ENCODE measurements at places on chromosomes 1 and 21.
A peak's percentile ranks its signal among the peaks of the same experiment; 100 is the strongest.

DNA sequence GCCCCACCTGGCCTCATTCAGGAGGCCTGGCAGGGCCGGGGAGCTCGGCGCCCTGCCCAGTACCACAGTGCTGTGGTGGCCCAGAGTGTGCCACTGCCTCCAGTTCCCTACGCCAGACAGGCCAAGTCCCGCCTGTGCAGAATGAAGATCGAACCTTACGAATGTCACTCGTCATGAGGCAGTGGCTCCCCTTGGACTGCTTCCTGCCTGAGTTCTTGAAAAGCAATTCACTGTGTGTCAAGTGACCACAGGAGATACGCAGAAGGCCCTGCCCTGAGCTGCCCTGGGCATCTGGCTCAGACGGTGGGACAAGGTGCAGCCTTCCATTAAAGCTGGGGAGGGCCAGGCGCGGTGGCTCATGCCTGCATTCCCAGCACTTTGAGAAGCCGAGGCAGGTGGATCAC is 49.6 kb upstream of the LRP8 start:
- peak; percentile 37 for DNase-seq

DNA sequence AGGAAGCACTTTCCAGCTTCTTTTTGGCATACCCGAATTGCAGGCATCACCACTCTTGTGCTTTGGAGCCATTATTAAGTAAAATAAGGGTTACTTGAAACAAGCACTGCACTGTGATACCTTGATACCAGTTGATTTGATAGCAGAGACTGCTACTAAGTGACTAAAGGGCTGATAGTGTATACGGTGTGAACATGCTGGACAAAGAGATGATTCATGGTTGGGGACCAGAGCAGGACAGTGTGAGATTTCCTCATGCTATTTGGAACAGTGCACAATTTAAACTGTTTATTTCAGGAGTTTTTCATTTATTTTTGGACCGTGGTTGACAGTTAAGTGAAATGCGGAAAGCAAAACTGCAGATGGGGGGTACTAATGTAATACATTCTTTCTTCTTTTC is 9.9 kb downstream of the RPS27 start:
- DNase-seq, result no peak

DNA sequence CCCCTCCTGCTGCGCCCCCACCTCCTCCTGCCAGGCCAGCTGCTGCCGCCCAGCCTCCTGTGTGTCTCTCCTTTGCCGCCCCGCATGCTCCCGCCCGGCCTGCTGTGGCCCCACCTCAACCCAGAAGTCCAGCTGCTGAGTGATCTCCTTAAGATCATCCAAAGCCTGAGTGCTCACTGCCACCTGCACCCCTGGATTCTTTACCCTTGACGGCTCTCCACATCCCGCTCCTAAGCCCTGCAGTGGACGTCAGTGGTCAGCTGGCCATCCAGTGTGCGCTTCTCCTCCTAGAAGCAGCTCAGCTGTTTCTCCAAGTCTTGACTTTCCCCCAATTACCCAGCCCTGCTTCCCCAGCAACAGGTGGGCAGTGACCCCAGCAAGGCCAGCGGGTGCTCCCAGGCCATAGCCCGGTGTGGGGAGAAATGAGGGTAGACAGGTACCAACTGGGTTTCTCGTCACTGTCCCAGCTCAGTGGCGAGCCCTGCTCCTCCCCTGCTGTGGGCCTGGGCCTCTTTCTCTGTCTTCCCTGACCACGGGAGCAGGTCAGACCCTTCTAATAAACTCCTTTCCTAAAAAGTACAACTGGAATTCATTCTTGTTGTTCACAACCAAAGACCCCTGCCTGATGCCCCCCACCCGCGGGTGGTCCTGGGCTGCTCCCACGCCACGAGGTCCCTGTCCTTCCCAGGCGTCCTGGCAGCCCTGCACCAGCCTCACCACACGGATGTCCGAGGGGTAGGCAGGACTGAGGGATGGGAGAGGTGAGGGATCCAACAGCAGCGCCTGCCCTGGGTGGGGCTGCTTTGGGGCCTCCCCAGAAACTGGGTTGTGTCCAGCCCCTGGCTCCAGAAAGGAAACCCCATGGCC is 1.4 kb downstream of the KRTAP10-7 start:
- DNase-seq, result no peak

DNA sequence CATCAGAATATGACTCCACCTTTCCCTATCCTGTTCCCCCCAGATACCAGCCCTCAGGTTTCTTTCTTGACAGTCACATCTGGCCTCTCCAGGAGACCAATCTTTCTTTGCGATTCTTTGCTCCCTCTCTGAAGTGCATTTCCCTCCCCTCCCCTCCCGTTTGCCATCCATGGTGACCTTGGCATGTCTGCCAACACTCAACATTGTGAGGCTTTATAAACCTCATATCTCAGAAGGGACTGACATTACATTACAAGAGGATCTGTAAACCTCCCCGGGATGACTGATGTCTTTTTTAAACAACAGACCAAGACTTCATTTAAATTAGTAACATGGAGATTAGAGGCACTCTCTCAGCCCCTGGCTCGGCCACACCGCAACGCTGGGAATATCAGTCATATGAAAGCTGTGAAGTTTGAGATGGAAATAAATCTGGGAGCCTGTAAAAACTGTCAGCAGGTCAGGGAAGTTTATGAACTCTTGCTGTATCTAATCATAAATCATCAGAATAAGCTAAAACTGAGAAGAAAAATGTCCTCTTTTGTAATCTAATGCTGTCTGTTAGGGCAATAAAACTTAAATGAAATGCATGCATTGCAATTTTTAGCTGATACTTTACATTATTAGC is 401.7 kb upstream of the PROX1 start:
- no peak for DNase-seq

GRCh38 chr1:39829791-39830533 is 41.3 kb upstream of the BMP8B start:
- no peak for DNase-seq

GRCh38 chr1:245475961-245476516 is 321.3 kb downstream of the KIF26B start:
- no peak for DNase-seq

- no peak for DNase-seq
These were observed 831 bp upstream of the FOXD2 start for GRCh38 chr1:47436979-47437446.

- DNase-seq, result peak; percentile 28
These were observed 22.1 kb upstream of the JUN start for GRCh38 chr1:58805716-58806571.

- peak; percentile 29 for DNase-seq
These were observed 4.9 kb downstream of the MDM4 start for GRCh38 chr1:204520834-204521709.

DNA sequence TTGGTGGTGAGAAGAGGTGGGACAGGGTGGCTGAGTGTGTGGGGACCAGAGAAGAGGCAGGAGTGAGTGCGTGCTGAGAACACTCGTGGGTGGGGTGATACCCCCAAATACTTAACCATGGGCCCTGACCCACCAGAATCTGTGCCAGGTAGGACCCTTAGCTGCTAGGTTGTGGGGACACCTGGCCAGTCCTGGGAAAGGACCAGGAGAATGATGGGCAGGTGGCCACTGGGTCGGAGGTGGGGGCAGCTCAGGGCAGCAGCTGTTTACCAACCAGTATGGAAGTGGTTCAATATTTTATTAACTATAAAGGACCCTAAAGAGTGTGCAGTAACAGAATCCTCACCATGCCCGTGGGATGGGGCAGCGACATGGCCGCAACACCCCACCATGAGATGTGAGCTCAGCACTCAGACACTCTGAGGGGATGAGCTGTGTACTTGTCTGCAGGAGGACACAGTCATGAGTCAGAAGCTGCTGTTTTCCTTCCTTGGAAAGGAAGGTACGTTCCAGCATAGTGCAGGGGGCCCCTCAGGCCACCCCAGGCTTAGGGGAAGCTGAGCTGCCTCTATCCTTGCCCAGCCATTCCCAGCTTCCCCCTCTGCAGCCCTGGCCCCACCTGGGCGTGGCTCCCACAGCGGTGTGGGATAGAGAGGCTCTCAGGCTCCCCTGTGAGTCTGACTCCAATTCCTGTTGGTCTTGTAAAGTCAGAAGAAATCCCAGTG is 25.4 kb downstream of the TEX35 start:
- no peak for DNase-seq

DNA sequence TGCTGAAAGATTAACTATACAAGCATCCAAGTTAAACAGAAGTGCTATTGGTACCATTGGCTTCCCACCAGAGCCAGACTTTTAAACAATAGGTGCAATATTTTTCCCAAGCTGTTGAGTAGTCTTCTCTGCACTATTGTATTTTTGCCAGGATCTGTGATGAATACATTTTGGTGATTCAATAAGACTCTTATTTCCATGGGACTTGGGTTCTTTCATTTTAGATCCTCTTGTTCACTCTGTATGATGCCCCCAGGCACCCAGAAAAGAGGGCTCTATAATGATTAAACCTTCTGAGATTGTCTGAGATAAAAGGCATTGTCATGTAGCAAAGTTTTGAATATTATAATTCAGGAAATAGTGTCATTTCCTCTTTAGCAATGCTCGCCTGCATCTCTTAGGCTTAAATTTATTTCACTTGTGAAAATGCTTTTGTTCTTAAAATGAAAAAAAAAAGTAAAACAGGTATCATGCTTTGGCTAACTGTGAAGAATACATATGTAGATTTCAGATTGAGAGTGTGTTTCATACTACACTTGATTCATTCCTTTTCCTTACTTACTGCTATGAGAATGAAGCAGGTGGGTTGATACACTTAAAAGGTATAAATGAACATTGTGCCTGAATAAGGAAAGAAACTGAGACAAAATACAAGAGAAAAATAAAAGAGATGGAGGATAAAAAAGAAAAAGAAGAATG is 275.0 kb downstream of the HMCN1 start:
- no peak for DNase-seq

- peak; percentile 36 for DNase-seq
These were observed 21.6 kb upstream of the STUM start for GRCh38 chr1:226526801-226527595.

DNA sequence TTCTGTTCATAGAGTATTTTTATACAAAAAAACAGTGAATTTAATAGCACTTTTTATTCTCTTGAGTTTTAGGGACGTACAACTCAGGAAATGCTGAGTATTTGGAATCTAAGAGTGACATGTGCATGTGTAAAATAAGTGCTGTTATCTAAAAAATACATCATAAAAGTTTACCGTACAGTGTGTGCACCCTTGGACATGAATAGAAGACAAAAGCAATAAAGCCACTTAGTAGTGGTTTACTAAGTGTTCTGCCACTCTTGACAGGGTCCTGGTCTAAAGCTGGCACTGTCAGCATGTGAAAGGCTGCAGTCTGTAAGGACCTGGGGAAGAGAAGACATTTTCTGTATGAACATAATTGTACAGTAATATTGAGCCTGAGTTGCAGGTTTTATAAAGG is 51.0 kb downstream of the LAMC1 start:
- DNase-seq, result no peak

- no peak for DNase-seq
These were observed 471.8 kb upstream of the RUNX1 start for GRCh38 chr21:35520856-35521255.

- DNase-seq, result no peak
These were observed 50.4 kb downstream of the RERE start for GRCh38 chr1:8767006-8767405.

DNA sequence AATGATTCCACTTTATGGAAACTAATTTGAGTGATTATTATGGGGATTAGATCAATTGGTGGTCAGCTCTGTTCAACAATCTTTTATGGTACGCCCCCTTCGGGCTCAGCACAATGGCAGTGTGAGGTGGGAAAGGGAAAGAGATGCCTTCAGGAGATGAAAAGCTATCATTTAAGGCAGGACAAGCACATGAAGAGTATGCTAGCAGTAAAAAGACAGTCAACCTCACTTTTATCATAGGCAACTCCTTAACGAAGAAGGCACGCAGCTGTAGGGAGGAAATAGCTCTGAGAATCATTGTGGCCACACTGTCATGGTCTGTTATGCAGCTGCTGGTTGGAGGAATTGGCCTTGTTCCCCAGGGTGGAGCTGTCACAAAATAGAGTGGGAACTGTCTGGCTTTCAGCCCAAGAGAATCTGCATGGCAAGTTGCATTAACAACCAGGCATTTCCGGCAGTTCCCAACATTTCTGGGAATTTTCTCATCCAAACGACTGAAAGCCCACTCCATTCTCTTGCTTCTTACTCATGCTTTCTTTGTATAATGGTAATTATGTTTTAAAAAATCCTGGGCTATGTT is 54.4 kb upstream of the BCL10 start:
- no peak for DNase-seq

DNA sequence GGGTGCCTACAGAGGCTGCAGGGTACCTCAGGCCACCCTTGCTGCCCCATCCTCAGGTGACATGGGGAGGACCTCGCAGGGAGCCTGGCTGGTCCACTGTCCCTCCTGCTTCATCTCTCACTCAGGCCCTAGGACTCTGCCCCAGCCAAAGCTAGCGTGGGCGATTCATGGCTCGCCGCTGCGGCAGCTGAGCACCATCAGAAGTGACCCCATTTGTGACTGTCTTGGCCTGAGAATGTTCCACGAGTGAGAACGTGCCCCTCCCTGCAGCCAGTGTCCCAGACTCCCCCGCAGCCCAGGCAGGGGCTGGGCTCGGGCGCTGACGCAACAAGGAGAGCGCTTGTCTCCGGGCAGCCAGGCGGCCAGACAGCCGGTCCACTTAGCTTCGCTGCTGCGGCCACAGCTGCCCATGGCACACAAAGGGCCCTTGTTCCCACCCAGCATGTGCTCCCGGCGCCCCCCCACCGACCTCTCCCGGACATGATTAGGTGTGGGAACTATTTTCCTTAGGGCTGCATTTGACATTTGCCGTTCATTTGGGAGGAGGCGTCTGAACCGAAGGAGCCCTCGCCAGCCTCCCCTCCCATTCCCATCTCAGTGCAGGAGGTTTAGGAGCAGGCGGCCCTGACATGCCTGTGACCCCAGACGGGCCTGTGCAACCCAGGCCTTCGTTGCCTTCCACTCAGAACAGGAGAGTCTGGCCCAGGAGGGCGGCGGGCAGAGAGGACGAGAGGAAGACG is 19.3 kb upstream of the POFUT2 start:
- DNase-seq, result no peak

- DNase-seq, result peak; percentile 43
These were observed 21.4 kb upstream of the FMO1 start for GRCh38 chr1:171226747-171227370.

DNA sequence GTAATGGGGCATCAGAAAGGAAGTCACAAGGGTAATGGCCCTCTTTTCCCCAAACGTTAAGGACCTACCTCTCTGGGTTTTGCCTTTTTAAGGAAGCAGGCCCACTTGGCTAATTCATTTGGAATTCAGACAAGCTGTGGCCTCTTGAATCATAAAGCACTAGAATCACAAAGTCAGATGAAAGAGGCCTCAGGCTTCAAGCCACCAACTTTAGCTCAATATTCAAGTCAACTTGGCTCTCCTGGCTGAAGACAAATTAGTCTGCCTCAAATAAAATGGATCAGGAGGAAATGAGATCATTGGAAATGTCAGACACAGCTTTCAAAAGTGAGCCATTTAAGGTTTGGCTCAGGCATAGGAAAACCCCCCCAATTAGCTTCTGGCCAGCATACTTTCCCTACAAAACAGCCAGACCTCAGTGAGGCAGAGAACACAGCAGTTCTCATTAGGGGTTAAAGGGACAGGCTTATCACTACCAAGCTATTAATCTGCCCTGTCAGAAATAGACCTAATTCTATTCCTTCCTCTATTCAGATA is 34.3 kb downstream of the SLC35D1 start:
- DNase-seq, result no peak

DNA sequence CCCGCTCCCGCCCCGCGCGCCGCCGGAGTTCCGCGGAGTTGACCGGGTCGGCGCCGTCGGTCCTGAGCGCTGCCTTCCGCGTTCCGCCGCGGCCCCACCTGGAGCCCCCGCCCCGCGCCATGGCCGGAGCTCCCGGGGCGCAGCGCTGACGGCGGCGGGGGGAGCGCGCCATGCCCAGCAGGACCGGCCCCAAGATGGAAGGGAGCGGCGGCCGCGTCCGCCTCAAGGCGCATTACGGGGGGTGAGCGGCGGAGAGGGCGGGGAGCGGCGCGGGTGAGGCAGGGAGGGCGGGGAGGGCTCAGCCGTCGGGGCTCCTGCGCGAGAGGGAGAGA is 216 bp downstream of the PRKCZ start:
- DNase-seq, result no peak
